HTR-8/SVneo (cell line): ENCODE measurements at places on chromosomes 7 and 10.

GRCh38 chr7:380711-381210 lies 90.8 kb downstream of the FOXL3 start:
- no peak for DNase-seq

DNA sequence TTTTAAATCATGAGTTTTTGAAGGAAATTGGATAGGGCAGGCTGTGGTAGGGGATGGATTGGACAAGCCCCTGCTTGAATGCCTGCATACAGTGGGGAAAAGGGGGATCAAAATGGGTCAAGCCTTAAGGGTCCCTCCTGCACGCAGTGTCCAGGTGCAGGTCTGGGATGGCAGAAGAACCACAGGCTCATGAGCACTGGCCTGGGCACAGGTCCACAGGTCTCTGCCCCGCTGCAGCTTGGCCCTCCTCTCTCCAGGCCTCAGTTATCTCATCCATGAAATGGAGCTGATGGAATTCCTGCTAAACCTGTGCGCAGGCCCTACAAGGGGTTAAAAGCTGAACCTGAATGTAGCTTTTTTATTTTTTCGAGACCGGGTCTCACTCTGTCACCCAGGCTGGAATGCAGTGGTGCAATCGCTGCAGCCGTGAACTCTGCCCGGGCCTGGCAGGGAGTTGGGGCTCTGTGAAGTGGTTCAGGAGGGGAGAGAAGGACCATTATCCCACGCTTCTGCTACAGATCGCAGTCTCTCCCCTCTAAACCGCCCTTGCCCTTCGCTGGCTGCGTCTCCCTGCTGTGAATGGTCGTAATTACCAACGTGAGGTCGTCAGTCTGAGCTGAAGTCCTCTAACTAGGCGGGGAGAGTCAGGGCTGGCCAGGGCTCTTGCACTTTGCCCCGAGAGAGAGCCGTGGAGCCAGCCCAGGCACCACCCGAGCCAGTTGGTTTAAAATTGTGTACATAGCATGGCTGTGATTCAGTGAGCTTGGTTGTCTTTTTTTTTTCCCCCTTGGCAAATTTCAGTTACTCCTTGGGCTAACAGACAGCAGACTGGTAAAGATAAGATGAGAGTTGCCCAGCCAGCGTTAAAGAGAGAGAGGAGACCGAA lies 77.5 kb upstream of the GTF2I start:
- no peak for DNase-seq

DNA sequence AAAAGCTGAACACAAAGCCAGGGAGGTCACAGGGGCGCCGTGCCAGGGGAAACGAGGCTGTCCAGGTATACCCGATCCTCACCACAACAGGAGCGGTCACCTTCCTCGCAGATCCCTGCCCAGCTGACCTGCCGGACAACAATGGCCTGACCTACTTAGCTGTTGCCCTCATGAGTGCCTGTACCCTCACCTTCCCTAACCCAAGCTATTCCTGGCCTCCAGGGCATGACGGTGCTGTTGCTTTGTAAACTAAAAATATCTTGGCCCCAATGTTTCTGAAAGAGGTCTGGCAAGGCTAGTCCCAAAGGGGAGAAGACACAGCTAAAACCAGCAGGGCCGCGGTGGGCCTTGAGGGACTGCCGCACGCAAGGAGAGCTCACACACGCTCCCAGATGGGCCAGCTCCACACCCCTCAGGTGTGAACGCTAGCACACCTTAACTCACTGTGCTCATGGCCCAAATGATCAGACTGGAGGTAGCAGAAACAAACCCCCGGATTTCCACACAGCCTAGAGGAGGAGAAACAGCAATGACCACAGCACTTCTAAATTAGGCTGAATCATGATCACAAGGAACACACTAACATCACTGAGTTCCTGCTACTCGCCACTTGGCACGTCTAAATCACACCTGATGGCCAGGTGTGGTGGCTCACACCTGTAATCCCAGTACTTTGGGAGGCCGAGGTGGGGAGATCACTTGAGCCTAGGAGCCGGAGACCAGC lies 66.3 kb upstream of the CYTH3 start:
- no peak for DNase-seq

DNA sequence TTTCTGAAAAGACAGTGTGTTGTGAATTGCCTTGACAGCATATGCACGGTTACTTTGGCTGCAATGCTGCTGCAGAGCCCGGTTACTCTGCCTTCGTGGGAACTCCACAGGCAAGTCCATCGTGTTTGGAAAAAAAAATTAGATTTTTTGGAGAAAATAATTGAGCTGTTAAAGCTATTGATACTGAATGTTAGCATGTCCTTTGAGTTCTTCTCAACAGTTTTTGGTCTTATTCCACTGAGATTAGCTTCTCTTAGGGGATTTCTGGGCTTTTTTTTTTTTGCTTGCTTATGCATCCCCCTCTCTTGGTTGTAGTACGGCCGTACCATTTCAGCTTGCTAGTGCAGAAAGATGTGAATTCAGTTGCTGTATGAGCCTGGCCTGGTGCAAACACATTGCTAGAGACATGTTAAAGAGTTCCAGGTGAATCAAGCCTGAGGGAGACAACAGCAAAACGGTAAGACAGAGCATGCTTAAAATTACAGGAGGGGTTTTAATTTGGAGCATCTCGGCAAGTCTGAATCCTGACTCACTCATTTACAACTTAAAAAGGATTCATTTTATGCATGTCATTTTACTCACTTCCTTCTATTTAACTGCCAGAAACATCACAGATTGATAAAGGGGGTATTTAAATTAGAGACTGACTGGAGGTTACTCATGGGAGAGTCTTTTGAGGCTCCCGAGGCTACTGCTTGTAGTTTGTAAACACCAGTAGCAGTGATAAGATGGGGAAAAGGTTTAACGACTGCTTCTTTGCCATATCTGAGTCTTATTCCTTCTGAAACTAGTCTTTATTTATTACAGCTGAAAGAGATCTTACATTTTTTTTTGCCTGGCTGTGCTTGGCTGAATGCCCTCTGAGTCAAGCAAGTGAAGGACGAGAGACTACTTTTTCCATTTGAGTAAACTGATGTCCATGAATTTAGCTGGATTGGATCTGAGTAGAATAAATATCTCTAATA lies 113.7 kb downstream of the CDK14 start:
- DNase-seq, result no peak

- DNase-seq, result no peak
Observed at GRCh38 chr10:44589944-44590449, 205.1 kb upstream of the CXCL12 start.
